ENCODE measurements at places on chromosomes 11 and 22.

- no peak for DNase-seq
These were observed 89.0 kb upstream of the OR4B1 start for GRCh38 chr11:48127521-48128183.

DNA sequence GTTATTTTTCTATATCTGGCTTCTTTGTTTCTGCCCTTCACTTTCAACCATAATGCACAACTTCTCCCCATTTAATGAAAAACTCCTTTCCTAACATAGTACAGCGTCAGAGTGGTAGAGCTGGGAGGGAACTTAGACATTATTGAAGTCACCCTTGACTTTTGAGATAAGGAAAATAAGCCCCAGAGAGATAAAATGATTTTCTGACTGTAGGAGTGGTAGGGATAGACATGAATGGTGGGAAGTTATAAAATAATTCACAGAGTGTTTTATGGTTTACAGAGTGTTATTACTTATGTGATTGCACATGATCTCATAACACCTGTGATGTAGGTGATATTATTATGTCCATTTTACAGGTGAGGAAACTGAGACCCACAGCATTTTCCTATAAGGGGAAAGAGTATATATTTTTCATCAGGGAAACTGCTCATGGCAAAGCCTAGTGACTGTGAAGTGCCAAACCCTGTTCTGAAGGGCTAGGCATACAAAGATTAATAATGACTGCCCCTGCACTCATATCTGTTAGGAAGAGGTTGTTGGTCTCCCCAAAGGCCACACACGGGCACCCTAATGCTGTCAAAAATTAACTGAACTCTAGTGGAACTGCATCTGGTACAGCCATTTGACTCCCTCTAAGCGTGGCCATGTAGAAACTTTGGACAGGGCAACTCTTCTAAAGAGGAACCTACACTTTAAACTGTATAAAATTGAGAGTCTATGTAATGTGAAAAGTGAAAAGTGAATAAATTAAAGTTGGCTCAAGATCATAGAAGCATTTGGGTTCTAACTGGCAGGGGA, 61.1 kb upstream of the PICALM start:
- no peak for DNase-seq

- DNase-seq: no peak
These were observed 43.9 kb downstream of the BDNF start for GRCh38 chr11:27656320-27656719.

- DNase-seq: no peak
These were observed 77.4 kb upstream of the CSNK2A3 start for GRCh38 chr11:11430431-11430830.

DNA sequence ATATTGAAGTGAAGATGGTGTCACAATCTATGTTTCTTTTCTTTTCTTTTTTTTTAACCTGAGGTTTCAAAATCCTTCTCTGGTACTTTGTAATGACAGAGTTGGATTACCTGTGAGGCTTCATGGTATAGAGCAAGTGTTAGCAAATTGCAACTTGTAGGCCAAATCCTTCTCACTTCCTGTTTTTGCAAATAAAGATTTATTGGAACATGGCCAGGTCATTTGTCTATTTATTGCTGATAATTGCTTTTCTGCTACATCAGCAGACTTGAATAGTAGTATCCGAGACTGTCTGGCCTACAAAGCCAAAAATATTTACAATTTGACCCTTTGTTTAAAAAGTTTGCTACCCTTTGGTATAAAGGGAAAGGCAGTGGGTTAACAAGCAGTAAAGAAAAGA, 1059.4 kb upstream of the CCDC90B start:
- no peak for DNase-seq

GRCh38 chr11:126279191-126279590, 3.7 kb upstream of the TIRAP start:
- DNase-seq: no peak

DNA sequence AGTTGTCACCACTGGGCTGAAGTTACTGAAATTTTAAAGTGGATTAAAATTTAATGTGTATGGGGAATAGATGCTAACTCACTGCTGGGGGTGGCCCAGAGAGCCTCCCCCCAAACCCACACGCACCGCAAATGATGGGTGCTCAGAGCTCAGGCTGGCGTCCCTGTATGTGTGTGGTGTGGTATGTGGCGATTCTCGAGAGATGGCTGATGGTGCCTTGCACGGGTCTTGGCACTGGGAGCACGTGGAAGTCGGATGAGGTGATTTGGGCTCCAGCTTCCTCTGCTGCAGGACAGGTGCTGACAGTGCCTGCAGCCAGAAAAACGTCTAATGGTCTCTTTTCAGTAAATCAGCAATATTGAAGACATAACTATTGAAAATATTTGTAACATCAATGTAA, 1473.3 kb downstream of the TBC1D22A start:
- no peak for DNase-seq

- DNase-seq: no peak
These were observed 109.2 kb downstream of the FAM76B start for GRCh38 chr11:95680169-95680929.

- no peak for DNase-seq
These were observed 60.8 kb upstream of the CCDC179 start for GRCh38 chr11:22920939-22921565.

DNA sequence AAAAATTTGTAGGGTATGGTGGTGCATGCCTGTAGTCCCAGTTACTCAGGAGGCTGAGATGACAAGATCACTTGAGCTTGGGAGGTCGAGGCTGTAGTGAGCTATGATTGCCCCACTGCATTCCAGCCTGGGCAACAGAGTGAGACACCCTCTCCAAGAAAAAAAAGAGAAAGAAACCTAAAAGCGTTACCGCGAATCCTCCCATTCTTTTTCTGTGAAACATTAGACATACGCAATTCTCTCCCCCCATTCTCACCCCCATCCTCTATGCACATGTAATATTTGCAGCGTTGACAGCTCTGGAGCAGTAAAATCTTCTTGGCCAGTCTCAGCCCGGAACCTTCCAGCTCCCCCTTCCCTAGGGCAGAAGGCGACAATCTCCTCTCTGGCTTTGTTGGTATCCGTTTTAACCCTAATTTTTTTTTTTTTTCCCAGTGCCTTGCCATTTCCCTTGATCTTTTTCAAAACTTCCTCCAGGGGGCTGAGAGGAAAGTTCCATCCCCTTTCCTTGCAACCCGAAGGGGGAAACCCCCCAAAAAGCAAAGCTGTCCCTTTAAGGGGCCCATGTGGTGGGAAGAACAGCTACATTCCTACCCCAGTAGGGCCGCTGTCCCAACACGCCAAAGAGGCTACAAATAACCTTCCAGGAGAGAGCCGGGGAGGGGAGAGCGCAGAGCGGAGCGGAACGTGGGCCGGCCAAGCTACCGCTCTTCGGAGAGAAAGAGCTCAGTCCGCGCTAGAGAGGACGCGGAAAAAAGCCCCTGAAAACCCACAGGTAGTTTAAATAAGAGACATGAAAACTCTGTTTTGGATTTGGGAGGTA, 1.9 kb downstream of the LRP4 start:
- no peak for DNase-seq

DNA sequence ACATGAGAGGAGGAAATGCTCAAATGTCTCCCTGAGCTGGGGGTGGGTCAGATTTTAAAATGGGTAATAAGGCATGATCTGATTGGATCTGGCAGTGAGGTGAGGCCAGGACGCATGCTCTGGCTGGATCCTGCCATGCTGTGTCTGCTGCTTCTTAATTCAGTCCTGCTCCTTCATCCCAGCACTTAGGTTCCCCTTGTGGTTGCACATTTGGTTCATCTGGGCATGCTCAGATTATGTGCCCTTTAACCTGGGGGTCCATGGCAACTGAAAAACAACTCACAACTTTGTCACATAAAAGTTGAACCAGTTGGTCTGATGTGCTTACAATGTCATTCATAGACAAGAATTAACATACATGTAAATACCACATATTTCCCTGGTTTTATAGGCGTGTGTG, 67.9 kb downstream of the PIWIL4 start:
- DNase-seq: no peak

GRCh38 chr11:30535818-30536217, 50.3 kb downstream of the MPPED2 start:
- no peak for DNase-seq

DNA sequence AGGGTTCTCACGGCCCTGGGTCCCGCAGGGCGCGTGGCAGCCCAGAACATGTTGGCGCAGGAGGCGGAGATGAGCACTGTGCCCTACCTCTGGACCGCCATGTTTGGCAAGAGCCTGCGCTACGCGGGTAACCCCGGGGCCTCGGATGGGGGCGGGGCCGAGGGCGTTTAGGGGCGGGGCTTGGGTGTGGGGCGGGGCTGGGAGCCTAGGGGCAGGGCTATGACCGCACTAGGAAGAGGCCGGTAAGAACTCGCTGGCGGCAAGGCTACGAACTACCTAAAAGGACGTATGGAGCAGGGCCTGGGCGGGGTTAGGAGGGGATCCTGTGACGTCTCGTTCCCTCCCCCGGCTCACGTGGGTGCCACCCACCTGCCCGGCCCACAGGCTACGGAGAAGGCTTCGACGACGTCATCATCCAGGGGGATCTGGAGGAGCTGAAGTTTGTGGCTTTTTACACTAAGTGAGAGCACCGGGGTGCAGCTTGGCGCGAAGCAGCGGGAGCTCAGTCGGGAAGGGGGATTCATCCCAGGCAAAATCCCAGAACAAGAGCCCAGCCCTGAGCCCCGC, 2.8 kb upstream of the LZTR1 start:
- no peak for DNase-seq

- no peak for DNase-seq
These were observed 1306.0 kb downstream of the TBC1D22A start for GRCh38 chr22:48068323-48068885.

- DNase-seq: no peak
These were observed 7.0 kb downstream of the MMP3 start for GRCh38 chr11:102836290-102836875.

GRCh38 chr11:128779036-128779435, 85.2 kb downstream of the FLI1 start:
- DNase-seq: no peak

- DNase-seq: no peak
These were observed 664 bp upstream of the LAMTOR1 start for GRCh38 chr11:72103754-72104167.

- no peak for DNase-seq
These were observed 140.4 kb downstream of the NAV2 start for GRCh38 chr11:19853016-19853415.

DNA sequence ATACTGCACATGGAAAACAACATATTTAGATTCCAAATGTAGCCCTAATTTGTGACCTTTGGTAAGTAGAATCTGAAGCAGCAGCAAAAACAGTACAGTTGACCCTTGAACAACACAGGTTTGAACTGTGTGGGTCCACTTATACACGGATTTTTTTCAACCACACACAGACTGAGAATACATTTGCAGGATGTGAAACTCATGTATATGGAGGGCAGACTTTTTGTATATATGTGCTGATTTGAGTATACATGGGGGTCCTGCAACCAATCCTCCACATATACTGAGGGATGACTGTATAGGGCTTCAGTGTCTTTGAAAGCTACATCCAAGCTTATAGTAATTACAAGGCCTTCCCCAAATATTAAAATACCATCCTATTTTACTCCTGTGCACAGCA, 120.5 kb downstream of the MPPED2 start:
- DNase-seq: no peak

DNA sequence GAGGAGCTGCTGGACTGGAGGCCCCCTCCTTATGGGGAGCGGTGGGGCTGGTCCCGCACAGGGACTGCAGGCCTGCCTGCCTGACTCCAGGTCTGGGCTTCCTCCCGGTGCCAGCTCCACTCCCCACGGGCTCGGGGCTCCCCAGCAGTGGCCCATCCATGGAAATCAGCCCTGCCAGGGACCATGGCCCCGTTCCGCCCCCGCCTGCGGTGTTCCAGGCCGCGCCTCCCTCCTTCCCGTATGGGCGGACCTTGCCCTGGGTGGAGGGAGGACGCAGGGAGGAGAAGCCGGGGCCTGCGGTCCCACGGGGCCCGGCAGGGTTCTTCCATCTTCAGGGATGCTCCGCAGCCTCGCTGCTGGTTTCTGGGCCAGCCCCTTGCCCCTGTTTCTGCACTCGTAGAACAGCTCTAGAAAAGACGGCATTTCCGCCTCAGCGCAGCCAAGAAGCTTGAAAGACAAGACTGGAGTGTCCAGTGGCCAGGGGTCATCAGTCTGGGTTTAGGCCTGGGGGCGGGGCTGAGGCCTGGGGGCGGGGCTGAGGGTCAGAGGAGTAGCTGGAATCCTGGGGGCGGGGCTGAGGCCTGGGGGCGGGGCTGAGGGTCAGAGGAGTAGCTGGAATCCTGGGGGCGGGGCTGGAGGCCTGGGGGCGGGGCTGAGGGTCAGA, 1330.6 kb downstream of the BRD1 start:
- DNase-seq: no peak

DNA sequence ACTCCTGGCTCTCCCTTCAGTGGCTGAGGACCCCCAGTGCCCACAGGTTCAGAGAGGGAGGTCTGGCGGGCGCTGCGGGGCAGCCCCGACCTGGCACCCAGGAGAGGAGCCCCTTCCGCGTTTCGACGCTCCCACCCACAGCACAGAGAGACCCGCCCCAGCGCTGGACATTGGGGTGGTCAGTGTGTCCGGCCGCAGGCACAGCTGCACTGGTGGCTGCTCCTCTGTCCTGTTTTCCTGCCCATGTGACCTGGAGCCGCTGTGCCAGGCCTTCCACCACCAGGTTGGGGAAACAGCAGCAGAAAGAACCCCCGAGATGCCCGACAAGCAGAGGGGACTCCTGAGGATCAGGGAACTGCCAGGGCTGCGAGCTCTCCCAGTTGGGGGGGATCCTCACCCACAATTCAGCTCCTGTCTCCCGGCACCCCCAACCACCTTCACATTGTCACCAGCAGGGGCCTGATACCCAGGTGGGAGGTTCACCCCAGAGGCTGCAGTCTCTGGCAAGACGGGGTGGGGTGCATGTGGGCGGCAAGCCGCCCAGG, 13.6 kb downstream of the KRTAP5-5 start:
- no peak for DNase-seq

DNA sequence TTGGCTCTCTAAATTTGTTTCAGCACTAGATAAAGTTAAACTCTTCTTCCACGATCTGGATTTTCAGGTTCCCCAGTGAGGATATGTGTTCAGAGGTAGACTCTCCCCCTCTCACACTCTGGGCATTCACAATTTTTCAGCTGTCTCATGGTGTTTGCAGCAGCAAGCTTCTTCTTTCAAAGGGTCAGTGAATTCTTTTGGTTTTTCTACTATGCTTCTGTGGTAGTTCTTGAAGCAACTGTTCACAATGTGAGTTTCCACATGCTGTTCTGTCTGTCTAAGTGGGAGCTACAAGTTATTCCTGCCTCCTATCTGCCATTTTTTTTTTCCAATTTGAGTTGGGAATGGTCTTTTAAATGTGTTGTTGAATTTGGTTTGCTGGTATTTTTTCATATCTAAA, 25.4 kb downstream of the CNTF start:
- no peak for DNase-seq

Data from omental fat pad (tissue), 4 donors.